Suppressor macrophage treated with lipopolysaccharide for 4 hours (primary cell): ENCODE measurements at places on chromosomes 12 and 14.

- DNase-seq: peak; percentile 11
Observed at GRCh38 chr12:108270035-108270848, 68.9 kb downstream of the CMKLR1 start.

DNA sequence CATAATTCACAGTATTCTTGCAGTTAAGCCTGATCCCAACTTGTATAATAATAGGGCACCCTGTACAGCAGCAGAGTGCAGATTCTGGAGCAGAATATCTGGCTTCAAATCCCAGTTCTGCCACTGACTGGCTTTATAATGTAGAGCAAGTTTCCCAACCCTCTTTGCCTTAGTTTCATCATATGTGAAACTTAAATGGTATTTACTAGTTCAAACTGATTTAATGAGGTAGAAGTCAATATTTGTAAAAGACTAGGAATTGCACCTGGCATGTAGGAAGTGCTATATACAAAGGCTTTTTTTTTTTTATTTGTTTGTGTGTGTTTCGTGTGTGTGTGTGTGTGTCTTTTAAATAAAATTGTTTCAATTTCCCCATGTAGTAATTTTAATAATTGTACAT lies 125.9 kb downstream of the CCER1 start:
- no peak for DNase-seq

- peak; percentile 80 for DNase-seq
Observed at GRCh38 chr12:50110127-50110761, 1.8 kb upstream of the COX14 start.

GRCh38 chr14:95951359-95951758 lies 74.7 kb downstream of the TUNAR start:
- DNase-seq: no peak

GRCh38 chr12:58557661-58558060 lies 362.6 kb downstream of the LRIG3 start:
- no peak for DNase-seq

- DNase-seq: peak; percentile 86
Observed at GRCh38 chr12:68538726-68539614, 71.7 kb upstream of the RAP1B start.

GRCh38 chr14:69055125-69055524 lies 76.0 kb upstream of the ACTN1 start:
- no peak for DNase-seq

GRCh38 chr12:12691549-12691948 lies 4.4 kb downstream of the GPR19 start:
- no peak for DNase-seq

DNA sequence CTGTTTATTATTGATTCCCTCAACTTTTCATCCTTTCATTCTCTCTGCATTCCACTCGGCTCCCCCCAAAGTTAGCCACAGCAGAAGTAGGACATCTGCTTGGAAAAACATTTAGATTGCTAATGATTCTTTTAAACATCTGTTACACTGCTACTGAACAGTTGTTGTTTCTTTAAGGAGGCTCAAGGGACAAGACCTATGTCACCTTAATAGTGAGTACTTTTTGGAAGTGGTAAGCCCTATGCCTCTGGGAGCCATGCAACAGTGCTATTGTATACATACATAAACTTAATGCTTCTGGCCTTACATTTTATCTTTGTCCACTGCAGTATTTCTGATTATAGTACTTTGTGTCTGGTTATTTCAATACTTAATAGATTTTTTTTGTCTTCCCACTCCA lies 628.2 kb upstream of the FOXG1 start:
- no peak for DNase-seq

DNA sequence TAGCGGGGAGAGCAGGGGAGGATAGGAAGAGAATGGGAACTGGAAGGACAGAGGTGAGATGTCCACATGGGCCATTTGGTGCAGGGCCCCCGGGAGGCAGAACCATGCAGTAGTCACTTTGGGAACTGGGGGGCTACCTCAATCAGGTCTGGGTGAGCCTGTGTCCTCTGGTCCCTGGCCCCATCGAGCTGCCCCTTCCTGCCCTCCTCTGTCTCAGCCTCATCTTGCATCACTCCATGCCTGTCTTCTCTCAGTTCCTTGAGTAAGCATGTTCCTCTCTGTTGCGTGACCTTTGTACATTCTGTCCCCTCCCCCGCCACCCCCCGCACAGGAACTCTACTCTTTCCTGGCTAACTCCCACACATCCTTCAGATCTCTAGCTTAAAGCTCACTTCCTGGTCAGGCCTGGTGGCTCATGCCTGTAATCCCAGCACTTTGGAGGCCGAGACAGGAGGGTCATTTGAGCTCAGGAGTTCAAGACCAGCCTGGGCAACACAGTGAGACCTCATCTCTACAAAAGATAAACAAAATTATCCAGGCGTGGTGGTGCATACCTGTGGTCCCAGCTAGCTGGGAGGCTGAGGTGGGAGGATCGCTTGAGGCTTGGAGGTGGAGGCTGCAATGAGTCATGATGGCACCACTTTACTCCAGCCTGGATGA lies 23.2 kb downstream of the FOS start:
- DNase-seq: peak; percentile 95

DNA sequence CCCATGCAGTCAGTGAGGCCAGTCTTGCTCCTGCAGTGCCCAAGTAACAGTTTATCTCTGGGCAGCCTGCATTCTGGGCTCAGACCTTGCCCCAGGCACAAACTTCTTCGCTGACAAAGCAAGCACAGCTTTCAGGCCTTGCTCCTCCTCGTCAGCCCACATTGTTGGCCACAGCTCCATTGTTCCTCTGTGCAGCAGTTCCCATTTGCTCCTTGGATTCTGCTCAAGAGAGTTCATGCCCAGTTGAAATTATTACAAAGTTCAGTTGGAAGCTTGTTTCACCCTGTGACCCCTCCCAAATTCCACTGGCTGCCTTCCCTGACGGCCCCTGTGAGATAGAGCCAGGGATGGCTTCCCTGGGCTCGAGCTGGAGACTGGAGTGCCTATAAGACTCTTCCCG lies 163.4 kb upstream of the DDHD1 start:
- no peak for DNase-seq

DNA sequence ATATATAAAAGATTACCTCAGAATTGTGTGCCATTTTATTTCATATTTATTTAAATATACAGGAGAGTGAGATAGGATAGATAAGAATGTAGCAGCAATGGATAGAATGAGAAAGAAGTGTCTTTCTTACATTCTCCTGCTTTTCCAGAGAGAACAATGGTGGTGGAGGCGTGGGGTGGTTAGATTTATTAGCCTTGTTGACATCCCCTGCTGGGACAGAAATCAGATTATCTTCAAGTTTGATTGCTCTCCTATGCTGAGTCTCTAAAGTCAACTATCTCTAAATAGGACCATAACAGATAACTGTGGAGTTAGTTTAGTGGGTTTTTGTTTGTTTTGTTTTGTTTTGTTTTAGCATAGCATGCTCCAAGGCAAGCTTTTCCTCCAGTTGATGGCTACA lies 397.6 kb downstream of the LRFN5 start:
- DNase-seq: no peak

- no peak for DNase-seq
Observed at GRCh38 chr12:132337557-132337956, 8.2 kb upstream of the GALNT9 start.
